ENCODE measurements at places on chromosomes 5 and 9.

DNA sequence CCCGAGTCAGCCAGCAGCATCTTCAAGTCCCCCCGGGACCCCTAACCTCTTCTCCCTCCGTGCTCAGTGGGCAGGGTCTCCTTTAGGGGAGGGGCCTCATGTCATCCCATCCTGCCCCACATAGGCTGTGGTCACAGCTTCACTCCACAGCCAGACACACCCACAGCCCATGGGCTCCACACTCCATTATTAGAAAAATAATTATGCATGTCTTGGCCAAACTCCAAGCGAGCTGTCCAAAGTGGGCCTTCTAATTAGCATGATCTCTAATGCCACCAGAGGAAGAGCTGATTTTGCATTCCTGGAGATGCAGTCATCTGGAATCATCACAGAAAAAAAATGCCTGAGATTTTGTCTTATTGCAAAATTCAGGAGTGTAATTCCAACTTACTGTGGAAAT, 418.2 kb downstream of the IRX2 start:
- no peak for DNase-seq

- peak; percentile 86 for DNase-seq
These were observed 51.4 kb upstream of the DAB2 start for GRCh38 chr5:39475881-39476842.

DNA sequence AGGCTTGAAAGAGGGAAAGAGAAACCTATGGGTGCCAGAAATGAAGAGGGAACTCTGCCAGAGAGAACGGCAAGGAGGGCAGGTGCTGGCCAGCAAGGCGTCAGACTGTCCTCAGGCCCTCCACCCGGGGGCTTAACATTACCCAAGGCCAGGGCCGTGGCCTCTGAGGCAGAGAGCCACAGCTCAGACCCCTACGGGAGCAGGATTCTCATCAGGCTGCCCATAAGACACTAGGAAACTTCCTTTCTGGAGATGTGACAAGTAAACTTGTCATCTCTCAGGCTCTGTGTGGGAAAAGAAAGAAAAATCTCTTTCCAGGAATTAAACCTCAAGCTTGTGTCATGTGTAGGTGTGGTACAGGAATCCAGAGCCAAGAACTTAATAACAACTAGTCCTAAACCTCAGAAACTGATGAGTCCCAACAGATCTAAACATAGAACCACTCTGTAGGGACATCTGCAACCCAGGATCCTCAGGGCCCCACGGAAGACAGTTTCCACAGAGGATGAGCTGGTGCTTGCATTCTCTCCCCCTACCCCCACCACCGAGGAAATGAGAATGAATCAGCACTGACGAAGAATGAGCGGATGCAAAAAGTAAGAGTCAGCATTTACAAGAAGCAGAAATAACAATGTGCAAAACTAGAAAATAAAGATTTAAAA, 74.3 kb downstream of the DCP2 start:
- peak; percentile 84 for DNase-seq

DNA sequence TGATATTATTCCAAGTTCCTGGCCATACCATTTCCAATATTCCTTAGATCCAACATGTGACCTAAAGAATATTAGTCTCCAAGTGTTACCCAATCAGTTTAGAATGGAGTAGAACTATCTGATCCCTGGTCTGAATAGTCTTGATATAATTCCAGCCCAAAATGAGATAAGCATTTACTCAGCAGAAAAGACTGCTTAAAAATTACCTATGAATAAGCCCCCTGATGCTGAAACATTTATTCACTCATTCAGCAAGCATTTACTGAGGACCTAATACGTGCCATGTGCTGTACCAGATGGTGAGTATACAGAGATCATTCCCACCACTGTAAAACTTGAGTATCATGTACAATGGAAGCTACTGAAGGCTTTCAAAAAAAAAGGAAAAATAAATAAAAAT, 157.0 kb downstream of the FAM114A2 start:
- DNase-seq: no peak

DNA sequence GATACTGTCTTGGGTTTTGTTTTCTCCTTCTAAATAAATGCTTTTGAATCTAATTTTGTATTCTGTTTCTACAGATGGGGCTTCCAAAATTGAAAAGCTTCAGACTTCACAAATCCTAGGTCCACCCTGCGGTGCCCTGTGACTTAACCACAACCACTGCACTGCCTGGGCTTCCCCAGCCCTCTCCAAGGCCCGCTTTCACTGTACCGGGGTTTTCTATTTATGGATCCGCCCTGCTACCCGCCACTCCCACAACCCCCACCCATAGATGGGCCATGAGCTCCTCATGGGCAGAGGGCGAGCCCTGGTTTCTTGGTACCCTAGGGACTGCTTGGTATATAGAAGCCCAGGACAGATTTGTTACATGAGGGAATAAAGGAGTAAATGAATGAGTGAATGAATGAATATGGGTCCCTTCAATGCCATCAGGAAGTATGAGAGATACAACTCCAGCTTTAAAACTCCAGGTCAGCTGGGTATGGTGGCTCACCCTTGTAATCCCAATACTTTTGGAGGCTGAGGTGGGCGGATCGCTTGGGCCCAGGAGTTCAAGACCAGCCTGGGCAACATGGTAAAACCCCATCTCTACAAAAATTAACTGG, 39.8 kb upstream of the NEK6 start:
- DNase-seq: no peak

- no peak for DNase-seq
These were observed 49.2 kb downstream of the CEMIP2 start for GRCh38 chr9:71719088-71719487.

GRCh38 chr5:112165399-112165798, 253.7 kb downstream of the EPB41L4A start:
- DNase-seq: no peak

GRCh38 chr5:151219138-151219537, 4.8 kb downstream of the CCDC69 start:
- DNase-seq: no peak

GRCh38 chr5:61450493-61451279, 118.6 kb downstream of the ZSWIM6 start:
- DNase-seq: peak; percentile 51

DNA sequence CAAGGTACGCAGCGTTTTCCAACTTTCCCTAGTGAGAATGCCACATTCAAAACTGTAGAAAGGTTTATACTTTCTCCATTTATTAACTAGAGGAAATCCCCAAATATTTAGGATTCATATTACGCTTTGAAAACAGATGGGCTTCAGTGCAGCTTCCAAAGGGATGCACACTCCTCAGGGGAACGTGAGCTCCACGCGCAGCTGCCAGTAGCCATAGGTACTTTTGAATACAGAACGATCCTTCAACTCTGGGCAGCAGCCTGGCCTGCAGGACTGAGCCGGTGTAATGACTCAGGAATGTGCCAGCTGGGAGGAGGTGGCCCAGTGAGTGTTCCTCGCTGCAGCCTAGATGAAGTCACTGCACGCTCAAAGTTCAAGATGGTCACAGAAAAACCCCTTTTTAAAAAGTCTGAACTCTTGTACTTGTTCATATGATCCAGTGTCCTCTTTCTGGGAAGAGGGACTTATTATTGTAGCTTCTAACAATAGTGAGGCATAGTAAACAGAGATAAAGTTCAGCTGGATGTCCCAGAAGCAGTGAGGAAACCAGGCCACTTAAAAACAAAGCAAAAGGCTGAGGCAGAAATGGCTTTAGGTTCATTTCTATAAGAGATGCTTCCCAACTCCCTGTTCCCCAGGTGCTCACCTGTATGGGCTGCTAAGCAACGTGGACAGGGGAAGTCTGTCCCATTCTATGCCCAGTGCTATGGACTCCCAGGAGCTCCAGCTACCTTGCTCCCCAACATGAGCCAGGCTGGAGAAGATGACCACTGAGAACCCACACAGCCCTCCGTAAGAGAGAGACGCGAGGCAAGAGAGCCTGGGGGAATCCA, 130.0 kb downstream of the LHFPL2 start:
- peak; percentile 96 for DNase-seq

DNA sequence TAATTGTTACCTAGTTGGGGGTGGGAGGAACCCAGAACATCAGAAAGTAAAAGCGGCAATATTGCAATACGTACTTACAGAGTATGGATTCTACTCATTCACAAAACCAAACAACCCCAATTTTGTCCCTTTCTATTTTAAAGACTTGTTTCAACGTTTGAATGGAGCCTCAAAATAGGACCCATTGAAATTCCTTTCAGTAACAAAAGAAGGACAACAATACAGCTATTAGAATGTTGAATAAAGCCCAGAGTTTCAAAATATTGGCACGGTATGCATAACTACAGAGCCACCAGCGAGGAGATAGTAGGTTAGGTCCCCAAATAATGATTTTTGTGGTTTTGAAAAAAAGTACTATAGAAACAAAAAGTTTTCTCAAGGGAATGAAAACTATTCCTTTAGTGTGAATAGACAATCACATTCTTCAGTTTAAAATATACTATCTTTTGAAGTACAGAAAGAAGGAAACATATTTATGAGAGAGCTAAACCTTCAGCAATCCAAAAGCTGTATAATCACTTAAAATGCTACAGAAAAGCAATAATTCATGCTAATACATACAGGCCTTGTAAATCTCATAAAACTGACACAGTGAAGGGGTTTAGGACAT, 235.5 kb downstream of the RFX3 start:
- DNase-seq: no peak

DNA sequence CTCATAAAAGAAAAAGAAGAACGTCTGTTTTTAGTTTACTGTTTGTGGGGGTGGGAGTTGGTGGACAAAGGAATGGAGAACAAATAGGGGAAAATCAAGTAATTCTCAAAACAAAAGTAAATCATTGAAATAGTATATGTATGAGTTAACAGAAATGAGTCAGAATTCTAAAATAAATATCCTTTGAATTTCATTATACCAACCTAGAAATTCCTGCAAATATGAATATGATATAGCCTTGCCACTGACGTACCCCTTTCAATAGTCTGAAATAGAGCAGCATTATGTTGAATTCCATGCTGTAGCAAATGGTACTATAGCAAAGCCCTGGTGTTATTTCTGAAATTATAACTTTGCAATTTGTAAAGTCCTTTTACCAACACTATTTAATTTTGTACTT, 29.6 kb upstream of the DTWD2 start:
- DNase-seq: peak; percentile 33

GRCh38 chr9:130934702-130935647, 4.1 kb downstream of the FIBCD1 start:
- no peak for DNase-seq

DNA sequence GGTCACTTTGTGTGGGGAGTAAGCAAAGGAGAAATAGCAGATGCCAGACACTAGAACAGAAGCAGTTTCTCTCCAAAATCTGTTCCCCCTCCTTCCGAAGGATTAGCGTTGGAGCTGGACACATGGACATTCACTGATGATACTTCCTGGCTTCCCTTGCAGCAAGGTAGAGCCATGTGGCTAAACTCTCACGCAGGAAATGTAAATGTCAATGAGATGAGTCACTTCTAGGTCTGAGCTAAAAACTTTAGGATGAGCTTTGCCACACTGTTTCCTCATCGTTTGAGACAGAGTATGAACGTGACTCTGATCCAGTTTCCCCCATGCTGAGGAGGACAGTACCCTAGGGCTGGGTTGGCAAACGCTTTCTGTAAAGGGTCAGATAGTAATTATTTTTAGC, 5.1 kb downstream of the BHMT2 start:
- DNase-seq: peak; percentile 49

DNA sequence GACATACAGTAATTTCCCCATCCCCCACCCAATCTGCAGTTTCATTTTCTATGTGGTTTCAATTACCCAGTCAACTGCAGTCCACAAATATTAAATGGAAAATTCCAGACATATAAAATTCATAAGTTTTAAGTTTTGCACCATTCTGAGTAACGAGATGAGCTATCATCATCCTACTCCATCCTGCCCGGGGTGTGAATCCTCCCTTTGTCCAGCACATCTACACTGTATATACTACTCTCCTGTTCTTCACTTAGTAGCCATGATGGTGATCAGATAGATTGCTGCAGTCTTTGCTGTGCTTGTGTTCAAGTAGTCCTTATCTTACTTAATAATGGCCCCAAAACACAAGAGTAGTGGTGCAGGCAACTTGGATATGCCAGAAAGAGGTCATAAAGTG, 11.3 kb downstream of the OXCT1 start:
- no peak for DNase-seq

DNA sequence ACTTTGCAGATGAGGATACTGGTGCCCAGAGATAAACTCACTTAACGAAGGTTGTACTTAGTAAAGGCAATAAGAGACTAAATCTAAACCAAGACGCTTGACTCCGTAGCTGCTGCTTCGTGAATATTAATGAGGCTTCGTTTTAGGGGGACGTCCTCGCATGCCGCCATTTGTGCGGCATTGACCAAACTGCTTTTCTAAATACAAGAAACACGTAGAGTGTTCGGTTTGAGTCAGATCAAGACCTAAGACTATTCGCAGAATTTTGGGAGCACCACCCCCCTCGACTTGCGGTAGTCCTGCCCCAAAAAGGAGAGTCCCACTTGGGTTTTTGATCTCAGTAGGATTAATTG, 1.1 kb downstream of the NPM1 start:
- DNase-seq: no peak

DNA sequence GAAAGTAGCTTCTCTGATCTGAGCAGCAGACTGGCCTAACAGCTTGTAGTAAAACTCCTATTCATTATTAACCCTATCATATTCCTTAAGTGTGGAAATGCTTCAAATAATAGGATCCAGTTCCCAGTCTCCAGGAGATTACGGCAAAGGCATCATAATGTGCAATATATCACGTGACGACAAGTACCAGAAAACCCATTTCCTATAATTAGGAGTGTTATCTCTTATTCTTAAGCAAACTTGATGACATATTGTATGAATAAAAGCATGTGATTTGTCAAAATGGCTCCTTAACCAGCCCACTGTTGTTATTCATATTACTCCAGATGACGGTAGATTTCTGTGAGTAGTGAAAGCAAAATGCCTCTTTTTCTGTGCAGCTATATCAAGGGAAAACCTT, 2.9 kb downstream of the SV2C start:
- DNase-seq: no peak
